ENCODE measurements at places on chromosomes 4 and X. TPM values are rescaled to one million over a fixed set of nuclear protein-coding genes. Genes with fewer than 3 reads are reported as not detected.
A peak's percentile ranks its signal among the peaks of the same experiment; 100 is the strongest.

Gene TMSB15A
- not detected for total RNA-seq

DNA sequence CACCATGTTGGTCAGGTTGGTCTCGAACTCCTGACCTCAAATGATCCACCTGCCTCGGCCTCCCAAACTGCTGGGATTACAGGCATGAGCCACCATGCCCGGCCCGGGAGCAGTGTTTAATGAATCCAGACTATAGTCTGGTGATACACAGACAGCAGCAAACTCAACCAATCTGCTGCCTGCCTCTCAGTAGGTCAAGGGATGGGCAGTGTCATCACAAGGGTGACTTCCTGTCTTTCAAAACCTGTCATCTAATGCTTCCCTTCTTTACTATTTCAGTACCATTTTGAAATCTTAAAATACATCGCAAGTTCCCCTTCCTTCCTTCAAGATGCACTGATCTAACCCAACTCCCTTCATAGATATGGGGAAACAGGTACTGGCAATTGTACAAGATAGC lies 8.4 kb downstream of the RPL39 start:
- no peak for DNase-seq

Gene BTC
- total RNA-seq = not detected

Gene LRCH2
- 1.0 TPM for total RNA-seq

DNA sequence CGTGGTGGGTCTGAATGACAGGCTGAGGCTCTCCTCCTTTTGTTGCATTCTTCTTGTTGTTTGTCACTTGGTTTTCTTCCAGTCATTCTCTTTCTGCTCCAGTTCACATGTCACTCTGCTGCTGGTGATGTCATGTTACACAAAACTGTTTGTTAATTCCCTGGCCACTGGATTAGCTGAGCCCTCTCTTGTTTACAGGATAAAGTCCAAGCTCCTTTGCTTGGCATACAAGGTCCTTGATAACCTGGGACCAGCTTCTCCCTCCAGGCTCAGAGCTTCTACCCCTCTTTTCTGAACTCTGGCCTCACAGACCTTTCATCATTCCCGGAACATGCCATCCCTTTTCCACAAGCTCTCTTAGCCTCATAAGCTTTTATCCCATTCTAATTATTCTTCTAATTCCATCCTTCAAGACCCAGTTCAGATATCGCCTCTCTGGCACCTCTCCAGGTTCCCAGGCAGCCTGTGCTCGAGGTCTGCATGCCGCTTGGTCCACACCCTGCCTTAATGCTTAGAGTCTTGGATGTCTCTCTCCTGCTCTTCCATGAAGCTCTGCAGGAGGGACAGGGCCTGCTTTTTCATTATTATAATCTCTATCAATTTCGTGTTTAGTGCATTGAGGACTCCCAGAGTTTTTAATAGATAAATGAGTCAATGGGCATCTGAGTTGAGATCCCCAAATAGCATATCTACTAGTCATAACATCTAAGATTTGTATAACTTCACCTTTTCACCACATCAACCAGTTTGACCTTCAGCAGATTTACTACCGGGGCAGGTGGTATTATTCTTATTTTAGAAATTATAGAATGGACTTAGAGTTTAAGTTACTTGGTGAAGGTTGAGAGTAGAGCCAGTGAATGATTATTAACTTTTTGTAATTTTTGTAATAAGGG lies 98.7 kb downstream of the TMEM131L start:
- peak; percentile 50 for DNase-seq

Gene CT55
- total RNA-seq = not detected
